ENCODE measurements at places on chromosomes 7 and 10.
A peak's percentile ranks its signal among the peaks of the same experiment; 100 is the strongest.

- no peak for DNase-seq
Measured at GRCh38 chr7:80900583-80901576, 18.0 kb downstream of the SEMA3C start.

GRCh38 chr10:17100586-17100985 lies 29.0 kb downstream of the CUBN start:
- DNase-seq: no peak

GRCh38 chr7:155763691-155764437 lies 48.4 kb downstream of the SHH start:
- DNase-seq: no peak

- DNase-seq: no peak
Measured at GRCh38 chr7:121085922-121086321, 97.4 kb downstream of the CPED1 start.

DNA sequence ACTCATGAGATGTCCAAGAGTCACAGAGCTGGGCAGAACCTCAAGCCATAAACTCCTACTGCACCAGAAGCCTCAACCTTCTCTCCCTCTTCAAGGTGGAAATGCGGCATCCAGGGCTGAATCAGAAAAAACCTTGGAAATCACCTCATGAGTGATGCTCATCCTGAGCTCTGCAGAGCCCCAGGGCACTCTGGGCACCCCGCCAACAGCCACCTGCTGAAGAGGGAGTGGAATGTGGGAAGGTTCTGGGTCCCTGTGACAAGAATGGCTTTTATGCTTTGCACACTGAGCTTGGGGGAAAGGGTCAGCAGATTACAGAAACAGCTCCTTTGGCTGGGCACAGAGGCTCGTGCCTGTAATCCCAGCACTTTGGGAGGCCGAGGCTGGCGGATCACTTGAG lies 18.8 kb downstream of the NUDT1 start:
- DNase-seq: no peak

GRCh38 chr10:101644002-101644401 lies 51.0 kb downstream of the FBXW4 start:
- peak; percentile 82 for DNase-seq

DNA sequence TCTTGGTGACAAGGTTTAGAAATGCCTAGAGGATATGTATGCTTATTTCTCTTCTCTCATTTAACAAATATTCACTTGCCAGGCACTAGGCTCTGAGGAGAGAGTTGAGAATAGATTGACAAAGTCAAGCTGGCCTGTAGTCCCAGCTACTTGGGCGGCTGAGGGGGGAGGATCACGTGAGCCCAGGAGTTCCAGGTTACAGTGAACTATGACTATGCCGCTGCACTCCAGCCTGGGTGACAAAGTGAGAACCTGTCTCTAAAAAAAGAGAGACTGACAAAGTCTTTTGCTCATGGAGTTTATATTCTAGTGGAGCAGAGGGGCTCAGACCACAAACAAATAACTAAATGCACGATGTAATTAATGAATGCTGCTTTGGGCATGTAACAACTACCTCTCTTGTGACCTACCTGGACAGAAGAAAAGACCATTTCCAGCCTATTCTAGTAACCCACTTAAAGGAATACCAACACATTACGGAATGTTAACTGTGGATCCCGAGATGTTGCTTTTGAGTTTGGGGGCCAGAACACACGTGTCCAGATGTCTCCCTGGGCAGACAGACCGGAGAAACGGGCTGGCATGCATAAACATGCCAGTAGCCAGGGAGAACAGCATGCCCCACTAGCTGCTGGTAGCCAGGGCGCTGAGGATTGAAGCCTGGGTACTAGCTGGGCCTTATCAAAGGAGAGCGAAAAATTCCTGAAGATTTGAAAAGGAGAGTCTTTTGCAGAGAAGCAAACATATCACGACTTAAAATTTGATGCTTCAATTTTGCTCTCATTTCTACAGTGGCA lies 2.6 kb upstream of the BMPR1A start:
- no peak for DNase-seq

- DNase-seq: no peak
Measured at GRCh38 chr7:158265743-158266080, 321.9 kb downstream of the PTPRN2 start.

DNA sequence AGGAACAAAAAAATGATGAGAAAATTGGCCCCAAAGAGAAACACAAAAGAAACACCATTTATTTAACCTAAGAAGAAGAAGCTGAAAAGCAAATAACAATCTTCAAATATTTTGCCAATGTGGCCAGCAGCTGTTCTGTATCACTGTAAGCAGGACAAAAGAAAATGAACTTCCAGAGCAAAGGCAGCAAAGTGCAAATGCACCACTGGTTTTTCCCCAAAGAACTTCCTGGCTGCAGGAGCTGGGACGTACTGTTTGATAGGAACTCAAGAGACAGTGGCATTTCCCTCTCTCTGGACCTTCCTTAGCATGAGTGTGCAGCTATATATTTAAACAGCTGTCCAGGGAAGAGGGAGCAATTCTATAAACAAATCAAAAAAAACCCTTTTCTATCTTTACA lies 60.4 kb downstream of the RNLS start:
- DNase-seq: no peak

GRCh38 chr7:30142710-30143109 lies 7.9 kb downstream of the MTURN start:
- DNase-seq: no peak

GRCh38 chr7:2884161-2884560 lies 40.1 kb upstream of the GNA12 start:
- no peak for DNase-seq
